ENCODE measurements at places on chromosomes 12 and 14.

DNA sequence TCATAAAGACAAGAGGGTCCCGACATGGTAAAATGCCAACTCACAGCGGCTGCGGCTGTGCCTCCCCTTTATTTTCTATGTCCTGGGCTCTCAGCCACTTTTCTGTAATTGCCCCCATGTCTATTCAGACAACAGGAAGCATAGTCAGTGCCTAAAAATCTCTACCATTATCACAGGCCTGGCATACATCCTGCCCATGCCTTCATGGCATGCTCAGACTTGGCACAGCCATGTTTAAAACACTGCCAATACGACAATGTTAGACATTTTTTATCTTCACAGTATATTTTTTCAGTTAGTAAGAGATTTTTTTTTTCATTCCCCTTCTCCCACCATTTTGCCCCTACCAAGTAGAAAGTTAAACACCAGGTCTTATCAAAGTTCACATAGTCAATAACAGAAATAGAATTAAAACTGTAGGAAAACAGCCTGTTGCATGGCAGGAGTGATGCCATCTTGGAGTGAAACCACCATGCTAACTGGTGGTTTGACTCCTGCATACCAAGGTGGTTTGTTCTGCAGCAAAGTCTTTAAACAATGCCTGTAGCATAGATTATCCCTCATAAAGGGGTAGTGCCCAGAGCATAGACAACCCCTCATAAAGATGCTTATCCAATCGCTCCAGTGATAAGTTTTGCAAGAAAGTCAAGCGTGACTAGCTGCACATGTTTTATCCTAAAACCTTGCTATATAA, 18.9 kb upstream of the CERS5 start:
- DNase-seq = no peak

- DNase-seq = peak; percentile 70
Measured at GRCh38 chr14:49497725-49498348, 88.3 kb downstream of the RPS29 start.

DNA sequence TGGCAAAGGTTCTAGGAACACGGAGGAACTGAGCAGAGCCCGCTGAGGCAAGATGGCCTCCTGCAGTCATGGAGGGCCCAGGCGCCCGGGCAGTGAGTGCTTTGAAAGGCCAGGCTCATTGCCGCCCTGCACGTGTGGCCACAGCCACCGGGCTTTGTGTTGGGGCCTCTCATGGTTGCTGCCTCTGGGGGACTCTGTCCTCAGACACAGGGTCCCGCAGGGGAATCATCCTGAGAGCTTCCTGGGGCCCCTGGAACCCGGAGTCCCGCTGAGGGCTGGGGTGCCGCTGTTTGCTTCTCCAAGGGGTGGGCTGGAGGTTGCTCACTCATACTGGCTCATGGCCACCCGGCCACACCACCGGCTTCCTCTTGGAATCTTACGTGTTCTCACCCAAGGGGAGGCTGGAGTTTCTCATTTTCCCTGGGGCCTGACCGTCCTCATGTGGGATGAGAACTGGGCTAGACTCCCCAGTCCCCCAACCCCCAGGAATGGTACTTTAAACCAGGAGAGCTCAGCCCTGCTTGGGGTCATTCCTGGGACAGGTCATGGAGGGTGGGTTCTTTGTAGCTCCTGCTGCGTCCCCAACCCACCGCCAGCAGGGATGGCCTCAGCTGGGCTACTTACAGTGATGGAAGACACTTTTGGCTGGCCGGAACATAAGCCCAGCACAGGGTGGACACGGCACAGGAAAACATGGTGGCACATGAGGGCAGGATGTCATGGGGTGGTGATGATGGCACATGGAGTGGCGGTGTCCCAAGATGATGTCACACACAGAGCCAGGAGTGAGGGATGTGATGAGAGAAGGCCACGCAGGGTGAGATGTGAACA, 21.1 kb upstream of the LRTM2 start:
- no peak for DNase-seq

GRCh38 chr12:108914121-108914531, 34.2 kb downstream of the DAO start:
- DNase-seq = no peak

DNA sequence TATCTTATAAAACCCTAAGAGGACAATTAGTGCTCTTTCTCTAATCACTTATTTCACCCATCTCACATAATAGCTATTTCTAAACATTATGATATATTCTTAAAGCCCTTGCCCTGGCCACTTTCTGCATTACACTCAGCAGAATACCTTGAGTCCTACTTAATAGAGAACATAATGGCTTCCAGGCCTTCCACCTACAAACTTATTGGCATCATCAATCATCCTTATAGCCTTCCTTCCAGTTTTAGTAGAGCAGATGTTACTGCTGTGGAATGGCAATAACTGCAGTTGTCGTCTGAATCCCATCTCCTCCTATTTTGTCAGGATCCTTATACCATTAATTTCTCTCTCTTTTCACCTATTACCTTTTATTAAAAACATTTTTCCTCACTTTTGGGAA, 1127.4 kb downstream of the LRFN5 start:
- no peak for DNase-seq

DNA sequence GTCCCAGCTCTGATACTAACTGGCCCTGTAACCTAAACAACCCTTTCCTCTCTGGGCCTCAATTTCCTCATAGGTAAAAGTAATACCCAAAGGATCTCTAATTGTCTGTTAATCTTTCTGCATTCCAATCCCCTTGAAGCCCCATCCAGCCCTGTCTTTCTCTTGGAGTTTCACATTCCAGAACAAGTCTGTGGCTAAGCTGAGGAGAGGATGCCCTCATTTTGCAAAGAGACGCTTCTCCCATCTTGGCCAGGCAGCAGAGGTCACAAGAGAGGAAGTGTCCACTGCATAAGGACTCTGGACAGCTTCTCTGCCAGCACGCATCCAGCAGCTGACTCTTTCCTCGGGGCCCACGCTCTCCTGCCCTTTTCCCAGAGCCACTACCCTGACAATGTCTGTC, 263.4 kb upstream of the FKBP4 start:
- DNase-seq = no peak

GRCh38 chr14:102729825-102730224, 47.4 kb upstream of the TRAF3 start:
- no peak for DNase-seq

- DNase-seq = no peak
Measured at GRCh38 chr12:95051241-95051640, 22.2 kb downstream of the NR2C1 start.

DNA sequence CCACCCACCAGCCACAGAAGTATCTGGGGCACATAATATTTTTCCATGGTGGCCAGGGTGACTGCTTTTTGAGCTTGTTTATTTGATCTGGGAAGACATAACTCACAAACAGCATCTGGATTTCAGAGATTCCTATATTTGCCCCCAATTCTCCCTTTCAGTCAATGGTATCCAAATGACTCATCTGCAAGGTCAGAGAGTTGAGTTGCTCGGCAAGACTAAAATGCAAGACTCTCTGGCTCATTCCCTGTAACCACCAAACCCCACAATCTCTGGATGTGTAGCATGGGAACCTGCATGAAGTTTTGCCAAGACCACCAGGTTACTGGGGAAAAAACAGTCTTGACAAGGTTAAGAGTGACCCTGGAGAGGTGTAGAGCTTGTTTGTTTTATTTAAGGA, 174.9 kb upstream of the FAR2 start:
- no peak for DNase-seq

GRCh38 chr14:20719777-20720176, 25.9 kb upstream of the EDDM3A start:
- no peak for DNase-seq

DNA sequence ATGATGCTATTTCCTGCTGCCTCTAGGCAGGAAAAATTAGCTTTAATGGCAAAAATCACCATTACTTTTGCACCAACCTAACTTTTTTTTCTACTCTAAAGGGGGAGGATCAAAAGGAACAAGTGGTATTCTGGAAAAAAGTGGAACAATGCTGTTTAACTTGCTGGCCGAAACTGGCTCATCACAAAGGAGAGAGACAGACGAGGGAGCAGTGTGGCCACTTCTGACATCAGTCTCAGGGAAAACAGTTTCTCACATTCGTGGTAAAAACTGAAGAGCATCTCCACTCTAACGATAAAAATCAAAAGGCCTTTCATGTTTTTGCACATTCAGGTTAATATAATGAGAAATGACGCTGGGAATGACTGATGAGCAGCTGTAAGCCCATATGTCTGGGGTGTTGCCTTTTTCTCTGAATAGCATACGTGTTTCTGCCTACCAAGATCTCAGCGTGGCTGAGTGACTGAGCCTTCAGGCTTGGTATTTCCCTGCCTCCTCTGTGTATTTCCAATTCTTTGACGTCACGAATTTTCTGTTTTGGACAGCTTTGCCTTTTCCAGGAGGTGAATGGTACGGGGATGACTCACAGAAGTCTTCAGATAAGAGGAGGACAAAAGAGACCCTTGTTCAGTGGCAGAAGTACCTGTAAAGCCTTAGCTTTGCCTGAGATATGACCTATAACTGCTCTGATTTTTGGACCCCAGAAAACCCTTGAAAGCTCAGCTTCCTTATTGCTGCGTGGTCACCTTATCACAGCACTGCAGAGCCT, 358.8 kb downstream of the GLT1D1 start:
- no peak for DNase-seq

GRCh38 chr12:24730489-24730896, 218.4 kb downstream of the BCAT1 start:
- DNase-seq = no peak

DNA sequence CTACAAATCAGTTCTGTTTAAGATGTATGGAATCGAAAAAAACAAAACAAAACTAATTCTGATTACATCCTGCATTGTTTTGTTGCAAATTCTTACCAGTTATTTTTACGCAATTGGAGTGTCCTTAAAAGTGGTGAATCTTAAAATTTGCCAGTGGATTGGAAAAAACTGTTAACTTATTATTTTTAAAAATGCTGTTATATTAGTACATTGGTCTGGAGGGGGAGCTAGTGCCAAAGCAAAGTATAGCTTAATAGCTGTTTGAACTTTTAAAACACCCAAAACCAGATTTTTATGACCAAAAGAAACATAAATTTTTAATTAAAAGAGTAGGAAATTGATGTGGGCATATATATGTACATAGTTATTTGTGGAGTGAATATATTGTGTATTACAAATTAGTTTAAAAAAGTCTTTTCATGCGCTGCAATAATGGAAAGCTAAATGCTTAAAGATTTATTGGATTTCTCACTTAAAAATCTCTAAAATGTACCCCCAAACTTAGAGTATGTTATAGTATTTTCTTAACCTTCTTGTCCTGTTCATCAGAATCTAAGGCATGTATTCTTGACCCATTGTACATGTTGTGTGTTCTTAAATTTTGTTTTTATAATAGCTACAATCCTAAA, 2.5 kb downstream of the FUT8 start:
- DNase-seq = no peak

DNA sequence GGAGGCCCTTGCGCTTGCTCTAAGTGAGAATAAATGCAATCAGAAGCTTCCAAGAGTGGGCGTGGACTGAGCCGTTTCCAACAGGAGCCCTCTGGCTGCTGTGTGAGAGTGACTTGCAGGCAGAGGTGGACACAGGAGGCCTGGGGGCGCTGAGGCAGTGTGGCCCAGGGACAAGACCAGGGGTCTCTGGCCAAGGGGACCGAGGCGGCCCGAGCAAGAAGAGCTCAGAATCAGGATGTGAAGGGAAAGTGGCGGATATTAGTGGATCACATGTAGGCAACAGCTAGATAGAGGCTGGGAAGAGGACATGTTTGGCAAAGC, 8.6 kb downstream of the RIMBP2 start:
- DNase-seq = no peak

DNA sequence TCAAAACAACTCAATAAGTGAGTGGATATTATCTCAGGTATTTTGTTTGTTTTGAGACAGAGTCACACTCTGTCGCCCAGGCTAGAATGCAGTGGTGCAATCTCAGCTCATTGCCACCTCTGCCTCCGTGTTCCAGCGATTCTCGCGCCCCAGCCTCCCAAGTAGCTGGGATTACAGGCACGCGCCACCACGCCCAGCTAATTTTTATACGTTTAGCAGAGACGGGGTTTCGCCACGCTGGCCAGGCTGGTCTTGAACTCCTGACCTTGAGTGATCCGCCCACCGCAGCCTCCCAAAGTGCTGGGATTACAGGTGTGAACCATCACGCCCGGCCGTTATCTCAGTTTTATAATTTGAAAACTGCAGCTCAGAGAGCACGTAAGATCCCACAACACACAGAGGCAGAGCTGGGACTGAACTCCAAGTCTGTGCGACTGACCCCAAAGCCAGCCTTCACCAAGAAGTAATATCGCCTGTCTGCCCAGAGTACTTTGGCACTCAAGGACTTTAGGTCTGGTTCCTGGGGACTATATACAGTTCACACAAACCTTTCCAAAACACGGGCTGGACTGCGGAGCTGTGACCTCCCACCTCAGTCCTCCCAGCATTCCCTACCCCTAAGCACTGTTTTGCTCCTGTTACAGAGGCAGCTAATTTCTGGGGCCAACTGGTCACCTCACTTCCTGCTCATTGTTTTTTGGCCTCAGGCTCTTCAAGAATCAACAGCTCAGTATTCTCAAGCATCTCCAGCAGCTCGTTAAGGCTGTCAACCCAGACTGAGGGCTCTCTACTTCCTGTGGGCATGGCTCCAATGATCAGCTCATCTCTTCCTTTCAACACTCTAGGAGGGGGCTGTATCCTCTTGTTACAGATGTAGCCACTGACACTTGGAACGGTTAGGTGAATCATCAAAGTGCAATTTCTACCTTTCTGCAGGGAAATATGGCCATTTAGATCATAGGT, 22.5 kb downstream of the TESC start:
- DNase-seq = no peak

- no peak for DNase-seq
Measured at GRCh38 chr12:89947437-89948270, 239.0 kb upstream of the ATP2B1 start.

DNA sequence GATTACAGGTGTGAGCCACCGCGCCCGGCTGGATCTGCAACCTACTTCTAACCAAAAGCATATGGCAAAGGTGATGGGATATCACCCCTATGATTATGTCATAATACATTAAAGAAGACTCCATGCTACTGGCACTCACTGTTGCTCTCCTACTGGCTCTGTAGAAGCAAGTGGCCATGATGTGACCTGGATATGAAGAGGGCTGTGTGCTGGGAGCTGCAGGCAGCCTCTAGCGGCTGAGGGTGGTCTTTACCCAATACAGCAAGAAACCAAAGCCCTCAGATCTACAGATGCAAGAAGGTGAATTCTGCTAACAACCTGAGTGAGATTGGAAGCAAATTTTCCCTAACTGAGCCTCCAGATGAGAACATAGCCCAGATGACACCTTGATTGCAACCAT, 34.2 kb upstream of the TRIM9 start:
- no peak for DNase-seq

DNA sequence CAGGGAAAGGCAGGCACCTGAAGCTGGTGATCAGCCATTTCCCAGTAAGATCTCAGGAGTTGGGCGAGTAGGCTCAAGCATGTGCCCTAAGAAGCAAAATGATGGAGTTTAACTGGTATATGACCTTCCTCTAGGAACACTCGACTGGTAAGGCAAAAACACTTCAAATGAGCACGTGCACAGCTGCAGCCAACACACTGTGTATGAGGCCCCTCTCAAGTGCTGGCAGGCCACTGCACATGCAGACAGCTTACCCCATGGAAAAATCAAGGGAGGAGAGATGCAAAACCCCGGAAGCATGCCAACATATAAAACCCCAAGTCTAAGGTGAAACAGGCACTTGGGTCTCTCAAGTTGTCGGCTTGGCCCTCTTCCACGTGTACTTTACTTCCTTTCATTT, 39.2 kb downstream of the TTLL5 start:
- no peak for DNase-seq
